Suppressor macrophage treated with lipopolysaccharide for 4 hours (primary cell): ENCODE measurements at places on chromosomes 1 and 21.

- DNase-seq = peak; percentile 72
These were observed 1.0 kb upstream of the CELA2A start for GRCh38 chr1:15455522-15455921.

DNA sequence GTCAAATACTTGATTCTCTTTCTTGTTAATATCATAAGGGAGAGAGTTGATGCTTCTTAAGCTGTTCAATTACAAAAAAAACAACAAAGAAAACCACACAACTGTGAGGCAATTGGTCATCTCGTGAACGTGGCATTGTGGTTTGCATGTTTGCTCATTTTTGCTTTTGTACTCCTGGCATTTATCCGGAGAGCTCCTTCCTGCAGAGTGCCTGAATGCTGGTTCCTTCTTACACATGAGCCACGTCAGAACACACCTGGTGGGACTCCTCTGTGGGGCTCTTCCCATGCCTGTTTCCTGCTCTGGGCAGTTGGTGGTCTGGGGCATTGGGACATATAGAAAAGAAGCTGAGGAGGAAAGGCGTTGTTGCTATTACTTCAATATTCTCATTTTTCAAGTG is 25.7 kb downstream of the KCNK1 start:
- no peak for DNase-seq

- no peak for DNase-seq
These were observed 94.0 kb upstream of the NGF start for GRCh38 chr1:115432061-115432460.

DNA sequence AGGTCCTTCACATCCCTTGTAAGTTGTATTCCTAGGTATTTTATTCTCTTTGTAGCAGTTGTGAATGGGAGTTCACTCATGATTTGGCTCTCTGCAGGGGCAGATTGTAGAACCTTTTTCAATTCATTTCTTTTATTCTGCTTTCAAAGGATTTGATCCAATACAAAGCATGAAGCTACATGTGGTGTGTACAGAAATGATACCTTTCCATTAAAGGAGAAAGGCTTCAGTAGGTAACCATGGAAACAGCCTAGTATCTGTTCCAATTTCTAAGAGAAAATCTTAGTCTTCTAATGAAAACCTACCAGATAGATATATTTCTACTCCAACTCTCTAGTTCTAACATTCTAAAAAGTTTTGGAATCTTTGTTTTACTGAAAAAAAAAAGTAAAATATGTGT is 105.0 kb downstream of the SYT14 start:
- DNase-seq = no peak

GRCh38 chr1:212231372-212231771 is 53.8 kb upstream of the PPP2R5A start:
- DNase-seq = no peak

- peak; percentile 64 for DNase-seq
These were observed 4.5 kb downstream of the CNR2 start for GRCh38 chr1:23908453-23909341.

- no peak for DNase-seq
These were observed 9.3 kb downstream of the ZNF281 start for GRCh38 chr1:200400556-200400955.

DNA sequence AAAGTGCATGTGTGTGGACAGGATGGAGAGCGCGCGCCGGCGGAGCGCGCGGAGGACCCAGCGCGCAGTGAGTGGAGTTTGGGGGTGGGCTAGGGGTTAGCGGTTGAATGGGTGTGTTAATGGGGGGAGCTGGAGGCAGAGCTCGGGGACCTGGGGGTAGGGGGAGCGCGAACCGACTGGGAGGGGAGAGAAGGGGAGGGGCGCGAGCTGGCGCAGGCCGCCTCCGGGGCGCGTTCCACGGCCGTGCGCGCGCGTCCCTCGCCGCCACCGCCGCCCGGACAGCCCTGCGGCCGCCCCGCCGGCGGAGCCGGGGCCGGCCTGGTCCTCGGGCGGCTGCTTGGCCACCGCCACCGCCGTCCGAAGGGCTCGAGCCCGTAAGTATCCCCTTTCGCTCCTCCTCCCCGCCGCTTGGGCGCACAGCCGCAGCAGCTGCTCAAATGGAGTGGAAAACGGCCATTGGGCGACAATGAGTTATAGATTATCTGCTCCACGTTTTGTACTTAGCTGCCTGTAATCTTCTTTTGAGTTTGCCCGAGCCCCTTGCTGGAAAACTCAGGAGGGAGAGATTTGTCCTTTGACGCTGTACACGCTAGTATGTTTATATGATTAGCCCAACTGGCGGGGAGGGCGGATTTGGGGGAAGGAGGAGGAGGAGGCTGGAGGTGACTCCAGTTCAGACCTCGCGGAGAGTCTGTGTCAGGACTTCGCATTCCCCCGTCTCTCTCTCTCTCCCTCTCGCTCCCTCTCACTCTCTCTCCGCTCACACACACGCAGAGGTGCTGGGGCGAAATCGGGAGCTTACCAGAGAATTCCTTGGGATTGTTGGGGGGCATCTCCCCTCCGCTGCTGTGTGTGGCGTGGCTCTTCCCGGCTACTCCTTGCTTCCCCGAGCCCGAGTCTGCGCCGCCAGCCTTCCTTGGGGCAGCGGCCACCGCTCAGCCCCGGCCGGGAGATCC is at the start of gene ADGRL2:
Gene ADGRL2 (plus strand): TSS at position 240 of the 956 bp plus-strand sequence. CDS start 36,051 bp downstream, outside the sequence.
- no peak for DNase-seq

GRCh38 chr1:67604778-67605177 is 80.2 kb upstream of the GADD45A start:
- no peak for DNase-seq

GRCh38 chr1:203913073-203913521 is 51.7 kb downstream of the SNRPE start:
- DNase-seq = no peak

GRCh38 chr1:2504225-2504948 is 22.0 kb downstream of the PANK4 start:
- DNase-seq = no peak

- DNase-seq = no peak
These were observed 36.6 kb downstream of the CDC42 start for GRCh38 chr1:22089134-22089571.

DNA sequence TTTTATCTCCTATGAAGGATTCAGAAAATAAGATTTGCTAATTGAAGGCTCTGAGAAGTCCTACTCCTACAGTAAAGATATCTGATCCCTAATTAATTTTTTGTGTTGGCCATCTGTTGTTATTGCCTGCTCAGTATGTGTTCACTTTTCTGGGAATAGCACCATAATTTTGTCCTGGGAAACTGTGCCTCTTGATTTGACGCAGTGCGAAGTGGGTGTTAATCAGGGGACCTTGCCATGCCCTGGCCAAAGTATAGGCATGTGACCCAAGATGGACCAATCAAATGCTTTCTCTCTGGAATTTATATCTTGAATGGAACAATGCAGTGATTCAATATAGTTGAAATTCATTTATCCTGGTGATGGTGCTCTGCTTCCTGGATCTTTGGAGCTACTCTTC is 30.4 kb upstream of the GNG12 start:
- DNase-seq = no peak

DNA sequence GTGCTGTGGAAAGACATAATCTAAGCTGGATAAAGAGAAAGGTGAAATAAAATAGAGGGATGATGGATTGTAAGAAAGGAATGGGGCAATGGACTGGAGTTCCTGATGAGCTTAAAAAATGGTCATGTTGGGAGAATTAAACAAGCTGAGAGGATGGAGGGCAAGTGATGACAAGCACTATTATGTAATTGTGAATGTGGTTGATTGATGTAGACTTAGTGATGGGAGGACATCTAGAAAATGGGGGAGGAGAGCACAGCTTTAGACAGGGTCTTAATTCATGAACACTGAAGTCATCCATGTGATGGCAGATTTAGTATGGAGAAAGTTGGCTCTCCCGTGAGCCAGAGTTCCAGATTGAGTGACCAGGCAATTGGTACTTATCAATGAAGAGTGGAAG is 29.0 kb downstream of the DNAH14 start:
- no peak for DNase-seq

DNA sequence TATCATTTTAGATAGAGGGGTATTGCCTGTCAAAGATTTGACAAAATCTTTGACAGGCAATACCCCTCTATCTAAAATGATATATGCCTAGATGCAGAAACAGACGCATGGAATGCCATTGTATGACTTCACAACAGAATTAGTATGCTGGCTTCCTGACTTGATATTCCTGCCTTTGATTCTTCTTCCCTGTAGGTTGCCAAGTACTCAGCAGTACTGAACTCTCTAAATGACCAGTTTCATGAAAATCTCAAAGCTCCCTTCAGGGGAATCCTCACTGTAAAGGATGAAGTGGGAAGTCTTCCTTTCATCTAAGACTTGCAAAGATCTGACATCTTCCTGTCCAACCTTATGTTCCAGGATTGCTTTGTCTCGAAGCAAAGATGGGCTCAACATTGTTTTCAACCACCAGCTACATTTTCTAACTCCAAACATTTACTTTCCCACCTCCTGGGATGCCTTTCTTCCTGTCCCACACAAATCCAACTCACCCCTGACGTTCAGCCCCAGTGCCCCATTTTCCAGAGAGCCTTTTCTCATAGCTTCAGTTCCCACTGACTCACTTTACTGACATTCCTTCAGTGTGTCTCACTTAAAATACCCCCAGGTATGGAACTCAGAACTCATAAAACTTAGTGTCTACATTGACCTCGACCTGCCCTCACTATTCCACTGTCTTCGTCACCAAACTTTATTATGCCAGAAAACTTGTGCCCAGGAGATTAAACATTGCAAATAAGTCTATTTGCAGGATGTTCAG is 67.3 kb upstream of the KCNJ6 start:
- DNase-seq = no peak

DNA sequence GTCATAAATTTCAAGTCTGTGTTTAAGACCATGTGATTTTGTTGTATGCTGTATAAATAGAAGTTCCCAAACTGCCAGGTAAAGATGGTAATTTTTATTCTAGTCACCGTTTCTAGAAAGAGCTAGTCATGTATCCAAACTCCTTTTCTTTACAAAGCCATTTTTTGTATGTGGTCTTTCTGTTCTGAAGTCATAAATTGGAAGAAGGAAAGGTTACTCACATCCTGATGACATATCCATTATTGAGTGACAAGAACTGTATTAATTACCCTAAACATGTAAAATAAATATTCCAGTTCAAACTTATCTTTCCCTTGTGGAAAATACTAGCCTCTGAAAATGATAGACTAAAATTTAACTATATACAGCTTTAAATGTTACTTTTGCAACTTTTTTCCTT is 104.7 kb downstream of the POFUT2 start:
- no peak for DNase-seq

DNA sequence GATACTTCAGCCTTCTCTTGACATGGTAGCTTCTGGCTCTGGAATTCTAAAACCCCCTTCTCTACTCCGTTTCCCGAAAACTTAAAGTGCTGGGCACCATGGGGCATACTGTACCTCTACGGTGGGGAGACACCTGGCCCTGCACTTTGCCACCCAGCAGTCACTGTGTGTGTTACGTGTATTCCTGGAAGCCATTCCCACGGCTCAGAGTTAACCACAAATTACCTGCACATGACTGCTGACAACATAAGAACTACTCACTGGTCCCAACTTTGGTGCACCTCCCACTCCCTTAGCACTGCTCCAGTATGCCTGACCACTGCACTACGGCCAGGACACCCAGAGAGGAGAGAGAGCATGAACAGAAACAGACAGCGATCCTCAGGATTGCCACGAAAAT is 29.4 kb upstream of the TMPRSS2 start:
- DNase-seq = no peak

- no peak for DNase-seq
These were observed 13.7 kb upstream of the PLPPR5 start for GRCh38 chr1:99018313-99018712.

GRCh38 chr21:46634966-46635323 is 529 bp upstream of the PRMT2 start:
- DNase-seq = peak; percentile 87

DNA sequence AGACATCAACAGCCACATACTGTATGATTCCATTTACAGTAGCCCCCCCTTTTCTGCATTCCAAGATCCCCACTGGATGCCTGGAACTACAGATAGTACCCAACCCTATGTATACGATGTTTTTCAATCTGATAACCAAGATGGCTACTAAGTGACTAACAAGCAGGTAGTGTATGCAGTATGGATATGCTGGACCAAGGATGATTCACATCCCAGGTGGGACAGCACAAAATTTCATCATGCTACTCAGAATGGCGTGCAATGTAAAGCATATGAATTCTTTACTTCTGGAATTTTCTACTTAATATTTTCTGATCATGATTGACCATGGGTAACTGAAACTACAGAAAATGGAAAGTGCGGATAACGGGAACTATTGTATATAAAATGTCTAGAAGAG is 30.0 kb upstream of the MRPS6 start:
- no peak for DNase-seq
